Cerebellar nuclear complex (tissue), 1 donor: ENCODE measurements at places on chromosomes 2 and 18.

GRCh38 chr2:171762879-171763573 is 75.8 kb downstream of the DYNC1I2 start:
- no peak for DNase-seq

DNA sequence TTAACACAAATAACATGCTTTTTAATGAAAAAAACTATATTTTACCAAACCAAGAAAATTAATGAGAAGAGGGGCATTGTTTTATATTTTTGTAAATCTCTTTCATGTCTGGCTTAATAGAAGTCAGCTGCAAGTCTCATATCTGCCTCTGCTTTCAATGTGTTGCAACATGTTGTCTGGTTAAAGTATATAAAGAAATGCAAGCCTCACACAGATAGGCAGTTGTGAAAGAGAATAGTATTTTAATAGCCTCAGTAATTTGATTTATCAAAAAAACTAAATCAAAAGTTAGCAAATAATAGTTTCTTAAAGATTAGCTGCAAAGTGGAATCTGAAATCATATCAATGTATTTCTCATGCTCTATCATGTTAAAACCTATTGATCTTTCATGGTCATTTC is 52.9 kb upstream of the NCOA1 start:
- no peak for DNase-seq

DNA sequence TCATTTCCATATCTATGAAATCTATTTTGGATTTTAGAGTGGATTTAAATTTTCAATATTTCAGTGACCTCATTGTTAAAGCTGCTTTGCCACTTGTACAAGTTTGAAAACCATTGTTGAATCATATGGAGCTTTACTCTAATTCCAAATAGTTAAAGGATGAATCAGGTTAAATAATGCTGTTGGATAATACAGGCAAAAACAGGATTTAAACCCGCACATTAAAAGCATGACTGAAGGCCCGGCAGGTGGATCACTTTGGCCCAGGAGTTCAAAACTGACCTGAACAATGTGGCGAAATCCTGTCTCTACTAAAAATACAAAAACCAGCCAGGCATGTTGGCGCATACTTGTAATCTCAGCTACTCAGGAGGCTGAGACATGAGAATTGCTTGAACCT is 68.3 kb downstream of the RIF1 start:
- DNase-seq: no peak

- no peak for DNase-seq
Observed at GRCh38 chr2:140994856-140995255, 1136.0 kb downstream of the LRP1B start.

DNA sequence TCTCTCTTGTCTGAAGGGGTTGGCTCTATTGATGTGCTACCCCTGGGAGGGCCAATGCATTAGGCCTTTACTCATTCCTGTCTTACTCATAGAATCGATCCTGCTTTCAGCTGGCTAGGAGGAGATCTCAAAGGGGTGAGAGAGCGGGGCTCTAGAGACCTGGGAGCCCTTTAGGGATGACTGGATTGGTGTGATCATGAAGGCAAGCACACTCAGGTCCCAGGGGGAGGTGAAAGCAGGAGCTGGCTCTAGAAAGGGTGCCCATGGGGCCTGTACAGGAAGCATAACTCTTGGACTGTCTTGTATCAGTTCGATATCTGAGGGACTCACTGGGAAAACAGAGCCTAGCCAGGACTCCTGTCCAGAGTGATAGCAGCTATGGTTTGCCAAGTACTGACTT is 47.8 kb downstream of the INPP4A start:
- no peak for DNase-seq

DNA sequence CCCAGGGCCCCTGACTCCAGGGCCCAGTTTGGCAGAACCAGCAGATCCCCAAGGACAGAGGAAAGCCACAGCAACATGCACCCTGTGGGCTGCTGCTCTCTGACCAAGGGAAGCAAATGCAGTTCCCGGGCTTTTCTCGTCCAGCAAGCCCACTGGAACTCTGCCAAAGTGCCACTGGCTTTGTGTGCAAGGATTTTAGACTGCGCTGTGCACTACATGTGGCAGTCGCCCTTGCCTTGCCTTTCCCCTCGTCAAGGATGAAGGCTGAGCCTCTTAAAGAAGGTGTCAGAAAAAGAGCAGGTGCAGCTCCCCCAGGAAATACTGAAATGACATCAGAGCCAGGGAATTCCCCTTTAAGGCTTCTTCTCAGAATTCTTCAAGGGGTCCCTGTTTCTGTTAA is 199.2 kb downstream of the TFCP2L1 start:
- DNase-seq: no peak

- no peak for DNase-seq
Observed at GRCh38 chr2:199197448-199197847, 260.3 kb downstream of the SATB2 start.

- no peak for DNase-seq
Observed at GRCh38 chr18:48393776-48394175, 15.4 kb downstream of the ZBTB7C start.

DNA sequence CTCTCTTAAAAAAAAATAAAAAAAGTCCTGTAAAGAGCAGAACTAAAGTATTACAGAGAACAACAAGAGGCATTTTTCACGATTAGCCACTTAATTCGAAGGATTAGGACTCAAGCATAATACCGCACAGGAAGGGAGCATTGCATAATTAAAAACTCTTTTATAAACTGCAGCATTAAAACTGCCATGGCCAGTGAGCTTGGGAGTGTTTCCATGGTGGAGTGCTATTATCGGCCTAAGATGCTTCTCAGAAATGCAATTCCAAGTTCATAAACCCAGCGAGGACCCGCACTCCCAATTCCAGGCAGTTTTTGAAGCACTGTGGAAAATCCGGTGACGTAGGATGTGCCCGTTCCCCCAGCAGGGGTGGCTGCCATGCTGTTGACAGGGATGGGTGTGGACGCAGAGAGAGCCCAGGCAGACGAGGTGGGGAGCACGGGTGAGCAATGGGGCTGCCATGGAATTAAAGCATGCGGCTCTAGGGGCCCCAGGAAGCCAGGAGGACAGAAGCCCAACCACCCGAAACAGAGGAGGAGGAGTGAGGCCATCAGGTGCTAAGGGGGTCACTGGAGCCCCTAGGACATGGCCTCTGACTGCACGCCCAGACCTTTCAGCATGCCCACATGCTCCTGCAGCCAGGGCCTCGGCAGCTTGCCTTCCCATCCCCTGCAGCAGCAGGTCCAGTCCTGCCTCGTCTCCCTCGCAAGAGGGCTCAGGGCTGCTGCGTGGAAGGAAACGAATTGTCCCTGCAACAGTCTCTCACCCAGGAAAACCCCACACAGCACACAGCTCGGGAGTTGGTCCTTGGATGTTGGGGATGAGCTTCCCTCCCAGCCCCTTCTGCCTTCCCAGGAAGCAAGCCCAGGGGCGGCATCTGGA is 233.4 kb downstream of the NDUFA10 start:
- no peak for DNase-seq

DNA sequence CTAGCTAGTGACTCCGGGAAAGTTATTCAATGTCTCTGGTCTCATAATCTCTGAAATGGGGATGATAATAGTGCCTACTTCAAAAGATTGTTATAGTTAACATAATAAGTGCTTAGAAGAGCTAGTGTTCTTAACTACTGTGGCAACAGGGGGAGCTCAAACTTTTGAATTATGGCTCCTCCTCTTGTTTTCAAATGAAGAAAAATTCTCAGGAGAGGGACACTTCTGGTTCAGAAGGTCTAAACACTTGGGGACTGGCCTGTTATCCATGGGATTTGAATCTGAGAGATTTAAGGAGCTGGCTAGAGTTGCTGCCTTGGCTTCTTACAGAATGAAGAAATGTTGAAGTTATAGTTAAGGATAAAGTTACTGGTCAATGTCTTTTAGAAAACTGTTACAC is 92.2 kb upstream of the ITGB6 start:
- no peak for DNase-seq

- DNase-seq: no peak
Observed at GRCh38 chr2:217732992-217733391, 269.8 kb downstream of the TNS1 start.

DNA sequence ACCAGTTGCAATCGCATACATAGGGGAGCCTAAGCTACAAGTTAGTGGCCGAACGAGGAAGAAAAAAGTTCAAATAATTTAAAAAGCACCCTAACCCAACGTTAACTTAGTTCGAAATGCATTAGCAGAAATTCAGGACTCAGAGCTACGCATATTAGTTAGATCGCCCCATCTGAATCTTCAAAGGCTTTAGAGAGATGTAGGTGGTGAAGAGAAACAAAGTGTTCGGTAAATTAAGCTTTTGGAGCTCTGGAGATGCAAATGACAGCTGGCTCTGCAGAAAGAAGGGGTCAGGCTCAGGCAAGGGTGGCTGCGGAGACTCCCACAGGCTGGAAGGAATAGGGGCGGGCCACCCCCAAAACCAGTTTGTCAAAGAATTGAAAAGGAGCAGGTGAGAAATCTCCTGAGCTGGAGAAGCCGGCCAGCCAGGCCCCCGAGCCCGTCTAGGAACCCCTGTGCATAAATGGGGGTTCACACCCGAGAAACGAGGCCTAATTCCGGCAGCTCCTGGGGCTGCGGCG is 621 bp downstream of the TXNL1 start:
- DNase-seq: no peak

- no peak for DNase-seq
Observed at GRCh38 chr2:45083175-45083574, 73.9 kb upstream of the SIX2 start.
